AG04450 (cell line): ENCODE measurements at places on chromosomes 16 and 17.

- no peak for DNase-seq
Observed at GRCh38 chr17:10633738-10634379, 23.2 kb downstream of the MYH3 start.

GRCh38 chr16:51134876-51135275 lies 16.2 kb downstream of the SALL1 start:
- no peak for DNase-seq

GRCh38 chr17:68318103-68318991 lies 27.1 kb downstream of the ARSG start:
- no peak for DNase-seq

DNA sequence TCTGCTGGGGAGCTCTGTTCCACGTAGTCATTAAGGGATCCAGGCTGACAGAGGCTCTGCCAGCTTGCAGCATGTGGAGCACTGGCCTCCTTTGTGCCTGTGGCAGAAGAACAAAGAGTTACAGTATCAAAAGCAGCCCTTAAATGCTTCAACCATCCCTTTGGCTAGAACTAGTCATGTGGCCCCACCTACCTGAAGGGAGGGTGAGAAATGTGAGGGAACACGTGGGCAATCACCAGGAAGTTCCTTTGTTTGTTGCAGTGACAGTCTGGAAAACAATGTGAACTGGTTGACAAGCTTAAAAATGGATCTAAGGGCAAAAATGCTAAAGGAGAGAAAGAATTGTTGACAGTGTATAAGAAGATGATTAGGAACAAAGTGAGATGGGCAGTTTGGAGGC lies 290.4 kb upstream of the HSBP1 start:
- no peak for DNase-seq

DNA sequence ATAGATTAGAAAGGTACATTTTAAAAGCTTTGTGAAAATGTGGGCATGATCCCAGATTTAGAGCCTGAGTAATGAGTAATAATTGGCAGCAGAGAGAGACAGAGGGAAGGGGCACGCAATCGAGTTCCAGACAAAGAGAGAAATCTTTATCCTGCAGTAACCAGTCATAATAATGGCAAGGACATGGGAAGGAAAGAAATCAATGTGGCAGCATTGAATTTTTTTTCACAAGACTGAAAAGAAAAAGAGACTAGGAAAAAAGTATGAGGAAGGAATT lies 790.8 kb upstream of the SOX9 start:
- DNase-seq: no peak

- no peak for DNase-seq
Observed at GRCh38 chr17:55450232-55450825, 28.7 kb upstream of the MMD start.

DNA sequence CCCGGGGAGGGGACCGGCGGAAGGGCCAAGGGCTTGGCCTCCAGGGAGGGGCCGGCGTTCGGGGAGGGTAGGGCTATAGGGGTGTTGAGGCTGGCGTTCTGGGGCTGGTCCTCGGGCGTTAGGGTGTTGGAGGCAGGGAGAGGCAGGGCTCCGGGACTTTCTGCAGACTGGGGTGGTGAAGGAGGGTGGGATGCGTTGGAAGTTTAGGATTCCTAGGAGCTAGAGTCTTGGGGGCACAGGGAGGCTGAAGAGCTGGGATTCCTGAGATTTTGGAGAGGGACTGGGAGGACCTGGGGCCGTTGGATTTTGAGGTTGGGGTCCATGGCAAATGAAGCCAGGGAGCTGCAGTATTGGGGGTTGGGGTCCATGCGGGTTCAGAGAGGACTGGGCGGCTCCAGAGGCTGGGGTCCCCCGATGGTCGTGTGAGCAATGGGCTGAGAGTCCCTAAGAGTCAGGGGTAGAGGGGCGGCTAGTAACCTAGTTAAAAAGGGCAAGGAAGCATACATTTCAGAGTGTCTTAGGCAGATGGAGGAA lies 740 bp downstream of the NFATC2IP start:
- no peak for DNase-seq
